ENCODE measurements at places on chromosomes 3 and 15.
A peak's percentile ranks its signal among the peaks of the same experiment; 100 is the strongest.

- no peak for DNase-seq
Observed at GRCh38 chr3:144032531-144033239, 61.1 kb downstream of the DIPK2A start.

DNA sequence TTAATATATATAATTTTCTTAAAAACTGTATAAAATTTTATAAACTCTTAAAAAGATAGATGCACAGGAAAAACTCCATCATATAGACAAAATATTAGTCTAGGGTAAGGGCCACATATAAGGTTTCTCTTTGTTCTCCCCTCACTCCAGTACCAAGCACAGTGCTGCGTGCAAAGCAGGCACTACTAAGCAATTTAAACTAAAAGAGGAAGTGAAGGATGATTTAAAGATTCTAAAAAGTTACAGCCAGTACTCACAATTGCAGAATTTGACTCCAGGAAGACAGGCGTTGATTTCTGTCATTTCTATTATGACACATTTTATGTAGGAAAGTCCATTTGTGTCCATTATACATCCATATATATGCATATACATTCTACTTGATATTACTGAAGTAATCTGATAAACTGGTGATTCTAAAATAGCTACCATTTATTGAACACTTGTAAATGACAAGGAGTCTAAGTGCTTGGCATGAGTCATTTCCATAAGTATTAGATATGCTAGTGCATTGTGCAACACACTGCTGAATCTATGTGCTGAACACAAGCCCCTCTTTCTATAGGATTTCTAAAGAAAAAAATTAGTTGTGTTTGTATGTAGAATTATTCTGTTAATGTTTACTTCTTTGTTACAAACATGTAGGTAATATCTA is 785.5 kb upstream of the ARRDC4 start:
- no peak for DNase-seq

DNA sequence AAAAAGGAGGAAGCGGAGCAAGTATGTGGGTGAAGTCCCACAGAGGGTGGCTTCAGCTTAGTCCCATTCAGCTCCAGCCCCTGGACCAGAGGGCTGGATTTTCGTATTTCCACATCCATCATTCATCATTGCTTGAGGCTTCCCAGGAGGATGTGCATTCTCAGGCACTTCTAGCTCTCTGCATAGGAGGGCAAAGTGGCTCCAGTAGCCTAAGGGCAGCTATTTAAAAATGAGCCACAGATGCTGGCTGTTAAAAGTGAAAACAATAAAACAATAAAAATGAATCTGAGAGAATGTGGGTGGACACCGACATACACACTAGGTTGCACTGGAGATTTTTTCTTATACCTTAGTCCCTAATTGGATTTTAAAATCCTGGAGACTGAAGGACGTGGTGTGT is 629.2 kb upstream of the ZNF385D start:
- DNase-seq = no peak

DNA sequence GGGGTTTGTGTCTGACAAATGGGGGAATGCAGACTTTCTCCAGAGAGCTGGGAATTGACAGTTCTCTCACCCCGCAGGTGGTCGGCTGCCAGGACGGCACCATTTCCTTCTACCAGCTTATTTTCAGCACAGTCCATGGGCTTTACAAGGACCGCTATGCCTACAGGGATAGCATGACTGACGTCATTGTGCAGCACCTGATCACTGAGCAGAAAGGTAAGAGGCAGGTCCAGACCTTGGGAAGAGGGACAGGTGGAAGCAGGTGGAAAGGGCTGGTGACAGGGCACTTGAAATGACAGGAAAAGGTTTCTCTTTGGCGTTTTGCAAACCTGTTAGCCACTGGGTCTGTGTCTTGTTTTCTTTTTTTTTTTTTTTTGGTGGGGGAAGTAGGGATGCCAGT is 36.6 kb downstream of the IFT122 start:
- DNase-seq = no peak

GRCh38 chr3:100615684-100616083 is 6.3 kb downstream of the ADGRG7 start:
- no peak for DNase-seq

DNA sequence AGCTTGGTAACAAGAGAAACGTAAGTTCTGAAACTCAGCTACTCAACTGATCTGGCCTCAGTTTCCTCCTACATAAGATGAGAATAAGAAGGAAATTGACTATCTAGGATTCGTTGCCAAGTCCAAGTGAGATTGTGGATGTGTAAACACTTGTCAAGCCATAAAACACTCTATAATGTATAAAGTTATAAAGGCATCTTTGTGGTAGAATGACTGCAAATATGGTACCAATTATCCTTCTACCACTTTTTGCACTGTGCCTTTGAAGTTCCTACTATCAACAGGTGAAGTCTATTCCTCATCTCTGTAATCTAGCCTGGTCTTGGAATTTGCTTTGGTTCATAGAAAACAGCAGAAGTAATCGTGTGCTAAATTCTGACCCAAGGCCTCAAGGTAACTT is 138.2 kb downstream of the GADL1 start:
- DNase-seq = no peak

DNA sequence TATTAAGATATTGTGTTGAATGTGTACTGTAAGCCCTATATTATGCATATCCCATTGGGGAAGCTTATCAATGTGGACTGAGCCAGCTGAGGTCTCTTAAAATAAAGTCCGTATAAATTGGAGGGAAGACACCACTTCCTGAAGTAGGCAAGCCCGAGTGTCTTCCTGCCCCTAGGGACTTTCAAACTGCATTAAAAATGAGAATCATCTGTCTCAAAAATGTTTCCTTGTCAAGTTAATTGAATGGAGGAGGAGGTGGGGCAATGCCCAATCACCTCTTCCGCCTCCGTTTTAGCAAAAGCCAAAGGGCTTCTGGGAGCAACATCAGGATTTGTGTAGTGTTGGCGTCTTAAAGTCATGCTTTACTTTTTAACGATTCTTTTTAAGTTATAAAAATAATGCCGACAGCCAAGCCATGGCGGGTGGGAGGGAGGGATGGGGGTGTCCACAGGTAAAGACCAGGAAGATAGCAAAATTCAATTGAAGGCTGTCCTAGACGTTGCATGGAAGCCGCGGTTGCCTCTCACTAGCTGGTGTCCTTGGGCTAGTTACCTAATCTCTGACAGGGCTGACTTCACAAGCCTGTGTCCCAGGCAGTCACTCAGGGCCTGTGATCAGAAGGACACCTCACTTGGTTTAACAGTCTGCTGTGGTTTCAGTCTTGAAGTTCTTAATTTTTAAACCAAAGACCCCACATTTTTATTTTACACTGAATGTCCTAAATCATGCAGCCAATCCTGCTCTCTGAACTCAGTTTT is 524.9 kb upstream of the PROK2 start:
- DNase-seq = peak; percentile 28

DNA sequence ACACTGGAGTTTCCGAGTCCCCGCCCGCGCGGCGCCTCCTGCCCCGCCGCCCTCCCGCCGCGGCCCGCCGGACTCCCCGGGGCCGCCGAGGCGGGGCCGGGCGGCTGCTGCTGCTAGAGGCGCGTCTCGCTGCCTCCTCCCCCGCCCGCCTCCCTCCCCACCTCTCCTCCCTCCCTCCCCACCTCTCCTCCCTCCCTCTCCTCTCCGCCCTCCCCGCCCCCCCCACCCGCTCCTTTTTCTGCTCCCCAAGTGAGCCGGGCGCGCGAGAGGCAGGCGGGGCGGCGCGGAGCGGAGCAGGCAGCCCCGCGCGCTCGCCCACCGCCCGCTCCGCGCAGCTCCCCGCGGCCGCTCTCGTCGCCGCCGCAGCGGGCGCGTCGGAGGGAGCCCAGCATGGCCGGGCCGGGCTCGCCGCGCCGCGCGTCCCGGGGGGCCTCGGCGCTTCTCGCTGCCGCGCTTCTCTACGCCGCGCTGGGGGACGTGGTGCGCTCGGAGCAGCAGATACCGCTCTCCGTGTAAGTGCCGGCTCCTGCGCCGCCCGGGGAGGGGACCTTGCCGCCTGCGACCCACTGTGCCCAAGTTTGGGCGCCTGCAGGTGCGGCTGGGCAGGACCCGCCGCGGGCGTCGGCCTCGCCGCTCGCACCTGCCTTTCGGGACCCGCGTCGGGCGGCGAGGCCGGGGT is at the start of gene CACNA2D3:
TSS of gene CACNA2D3 (plus strand) at position 229 of the 679 bp plus-strand sequence.
- DNase-seq = no peak

DNA sequence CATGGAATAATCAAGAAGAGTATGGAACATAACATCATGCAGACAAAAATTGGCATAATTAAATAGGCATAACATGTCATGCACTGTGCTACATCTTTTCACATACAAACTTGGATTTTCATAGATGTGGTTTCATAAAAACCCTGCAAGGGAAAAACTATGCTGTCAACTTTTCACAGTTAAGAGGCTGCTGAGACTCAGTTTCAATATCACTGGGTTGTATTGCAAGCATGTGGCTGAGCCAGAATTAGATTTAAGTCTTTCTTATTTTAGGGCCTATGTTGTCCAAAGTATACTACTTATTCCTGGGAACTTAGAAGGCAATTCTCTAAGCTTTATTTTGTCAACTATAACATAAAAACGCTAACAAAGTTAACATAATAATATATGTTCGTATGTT is 70.7 kb upstream of the LSAMP start:
- no peak for DNase-seq

GRCh38 chr3:13018043-13018451 is 55.2 kb downstream of the IQSEC1 start:
- no peak for DNase-seq

DNA sequence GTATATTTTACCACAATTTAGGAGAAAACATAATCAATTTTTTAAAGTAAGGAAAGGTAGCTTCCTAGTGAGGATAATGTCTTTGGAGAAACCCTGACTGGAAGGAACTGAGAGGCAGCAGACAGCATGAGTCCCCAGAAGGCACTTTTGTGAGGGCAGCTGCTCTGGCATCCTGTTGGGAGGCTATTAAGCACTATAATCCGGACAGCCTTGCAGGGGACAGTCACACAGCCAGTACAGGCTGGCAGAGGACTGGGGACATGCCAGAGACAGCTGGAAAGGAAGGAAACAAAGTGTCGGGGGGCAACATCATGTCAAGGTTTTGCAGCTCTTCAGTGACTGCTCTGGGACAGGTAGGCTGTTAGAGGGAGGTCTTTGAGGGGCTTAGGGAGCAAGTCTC is 15.7 kb downstream of the ACAN start:
- no peak for DNase-seq

All from bone marrow (tissue), 2 donors.